Stimulated activated CD8-positive, alpha-beta memory T cell treated with anti-CD3 and anti-CD28 coated beads, Interleukin-4, amount 100 ng/mL, for 4 hours (primary cell): ENCODE measurements at places on chromosomes 3 and 15.

GRCh38 chr3:152196782-152197181 is 71.9 kb upstream of the MBNL1 start:
- DNase-seq, result no peak

DNA sequence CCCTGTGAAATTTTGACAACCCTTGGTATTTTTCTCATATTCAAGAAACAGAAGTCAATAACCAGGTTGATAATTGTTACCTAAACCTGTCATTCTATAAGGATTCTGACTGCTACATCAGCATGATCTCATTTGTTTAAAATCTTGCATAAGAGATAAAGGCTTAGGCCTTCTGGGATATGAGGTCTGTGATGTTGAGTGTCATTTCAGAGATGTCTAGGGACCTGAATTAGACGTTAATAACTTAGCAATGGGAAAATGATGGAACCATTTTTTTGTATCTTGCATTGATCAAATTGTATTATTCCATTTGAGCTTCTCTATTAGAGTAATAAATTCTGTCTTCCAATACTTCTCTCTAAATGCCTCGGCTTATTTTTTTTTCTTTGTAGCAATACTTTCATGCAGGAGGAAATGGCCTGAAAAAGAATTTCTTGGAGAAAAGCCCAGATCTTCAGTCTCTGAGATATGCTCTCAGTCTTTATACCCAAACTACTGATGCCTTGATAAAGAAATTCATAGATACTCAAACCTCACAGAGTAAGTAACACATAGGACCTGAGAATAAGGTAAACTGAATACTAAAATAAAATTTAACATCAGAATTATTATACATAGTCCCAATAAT is 589.3 kb downstream of the UNC13C start:
- DNase-seq, result no peak

- no peak for DNase-seq
These were observed 84.8 kb downstream of the DCLK3 start for GRCh38 chr3:36679384-36680200.

DNA sequence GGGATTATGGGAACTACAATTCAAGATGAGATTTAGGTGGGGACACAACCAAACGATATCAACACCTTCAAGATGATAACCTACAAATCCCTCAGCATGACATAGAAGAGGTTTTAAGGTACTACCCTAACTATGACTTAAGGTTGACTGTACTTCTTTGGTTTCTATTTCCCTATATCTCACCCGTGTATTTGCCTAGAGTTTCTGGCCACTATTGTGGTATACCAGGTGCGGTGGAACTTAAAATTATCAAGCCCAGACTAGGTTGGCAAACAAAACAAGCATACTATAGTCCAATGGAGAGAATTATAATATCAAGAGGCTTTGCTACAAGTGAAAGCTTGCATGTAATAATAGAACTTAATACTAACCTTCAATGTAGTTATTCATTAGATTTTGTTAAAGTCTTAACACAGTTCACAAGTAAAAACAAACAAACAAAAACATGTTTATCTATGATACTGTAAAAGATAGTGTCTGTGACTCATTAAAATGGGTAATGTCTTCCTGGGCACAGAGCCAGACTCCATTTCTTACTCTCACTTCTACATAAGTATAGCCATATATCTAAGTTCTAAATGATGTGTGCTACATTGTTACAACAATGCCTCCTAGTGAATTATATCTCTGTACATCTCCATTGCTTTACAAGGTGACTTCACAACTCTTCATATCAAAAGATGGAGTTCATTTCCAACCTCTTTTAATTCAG is 479.1 kb downstream of the ZBBX start:
- DNase-seq, result no peak

GRCh38 chr15:99019558-99020540 is 12.3 kb upstream of the PGPEP1L start:
- no peak for DNase-seq

DNA sequence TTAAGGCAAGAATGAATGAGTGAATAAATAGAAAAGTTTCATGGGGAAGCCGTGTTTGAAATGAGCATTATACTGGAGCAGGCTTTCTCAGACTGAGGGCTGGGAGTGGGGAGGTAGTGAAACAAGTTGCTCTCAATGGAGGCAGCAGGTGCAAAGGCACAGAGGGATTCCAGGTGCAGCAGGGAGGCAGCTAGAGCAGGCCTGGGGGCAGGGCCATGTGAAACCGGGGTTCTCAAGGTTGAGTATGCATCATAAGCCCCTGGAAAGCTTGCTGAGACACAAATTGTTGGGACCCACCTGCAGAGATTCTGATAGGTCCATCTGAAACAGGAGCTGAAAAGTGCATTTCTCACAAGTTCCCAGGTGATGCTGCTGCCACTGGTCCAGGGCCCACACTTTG is 45.3 kb downstream of the BFSP2 start:
- no peak for DNase-seq

DNA sequence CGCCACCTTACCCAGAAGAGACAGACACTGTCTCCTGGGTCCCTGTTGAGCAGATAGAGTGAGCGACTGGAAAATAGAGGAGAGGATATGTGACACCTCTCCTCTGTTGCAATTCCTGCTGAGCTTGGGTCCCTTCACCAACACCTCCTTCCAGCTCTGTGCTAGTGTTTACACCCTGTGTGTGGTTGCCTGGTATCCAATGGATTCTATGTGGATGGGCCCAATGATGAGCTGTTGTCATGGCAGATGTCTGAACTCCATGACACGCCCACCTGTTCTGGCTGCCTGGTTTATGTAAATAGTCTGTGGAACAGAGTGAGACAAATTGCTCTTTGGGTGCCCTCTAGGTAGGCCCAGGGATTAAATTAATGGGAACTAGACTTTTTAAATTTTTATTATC is 23.7 kb downstream of the RBM5 start:
- DNase-seq, result no peak

DNA sequence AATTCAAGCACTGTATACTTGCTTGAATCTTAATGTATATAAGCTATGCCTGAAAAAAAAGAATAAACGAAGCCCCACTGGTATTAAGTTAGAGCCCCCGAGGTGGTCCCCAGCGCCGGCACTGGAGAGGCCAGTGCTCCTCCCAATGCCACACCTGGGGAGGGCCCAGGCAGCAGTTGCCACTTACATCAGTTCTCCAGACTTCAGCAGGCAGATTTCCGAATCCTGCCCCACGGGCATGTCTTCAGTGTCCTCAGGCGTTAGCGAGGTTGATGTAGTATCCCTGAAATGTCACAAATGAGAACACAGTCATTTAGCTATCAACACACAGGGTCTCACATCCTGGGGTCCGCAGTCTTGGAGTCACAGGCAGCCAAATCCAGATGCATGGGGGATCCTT is 7.0 kb upstream of the CXCR6 start:
- no peak for DNase-seq

GRCh38 chr3:52056521-52056967 is at the start of gene DUSP7:
Gene DUSP7, minus strand, starts transcription at chr3:52056571. Its CDS starts 205 bp downstream, at chr3:52056366.
- peak; percentile 16 for DNase-seq

DNA sequence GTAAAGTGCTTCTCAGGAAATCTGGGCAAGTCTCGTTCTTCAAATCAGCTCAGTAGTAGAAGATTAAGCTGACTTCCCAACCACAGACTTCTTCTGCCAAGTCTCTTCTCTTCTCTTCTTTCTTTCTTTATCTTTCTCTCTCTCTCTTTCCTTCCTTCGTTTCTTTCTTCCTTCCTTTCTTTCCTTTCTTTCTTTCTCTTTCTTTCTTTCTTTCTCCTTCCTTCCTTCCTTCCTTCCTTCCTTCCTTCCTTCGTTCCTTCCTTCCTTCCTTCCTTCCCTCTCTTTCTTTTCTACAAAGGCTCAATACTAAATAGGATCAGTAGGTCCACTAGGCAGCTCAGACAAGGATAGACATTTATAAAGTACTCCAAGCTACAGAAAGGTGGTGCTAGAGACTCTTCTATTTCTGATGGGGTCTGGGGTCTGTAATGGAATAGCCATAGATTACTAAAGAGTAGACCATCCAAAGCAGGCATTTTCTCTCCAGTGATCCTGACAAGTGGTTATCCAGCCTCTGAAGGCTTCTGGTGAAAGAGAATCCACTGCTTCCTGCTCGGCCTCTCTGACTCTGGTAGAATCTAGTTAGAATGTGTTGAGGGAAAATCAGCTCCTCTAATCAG is 100.8 kb downstream of the TPRG1 start:
- DNase-seq, result no peak

DNA sequence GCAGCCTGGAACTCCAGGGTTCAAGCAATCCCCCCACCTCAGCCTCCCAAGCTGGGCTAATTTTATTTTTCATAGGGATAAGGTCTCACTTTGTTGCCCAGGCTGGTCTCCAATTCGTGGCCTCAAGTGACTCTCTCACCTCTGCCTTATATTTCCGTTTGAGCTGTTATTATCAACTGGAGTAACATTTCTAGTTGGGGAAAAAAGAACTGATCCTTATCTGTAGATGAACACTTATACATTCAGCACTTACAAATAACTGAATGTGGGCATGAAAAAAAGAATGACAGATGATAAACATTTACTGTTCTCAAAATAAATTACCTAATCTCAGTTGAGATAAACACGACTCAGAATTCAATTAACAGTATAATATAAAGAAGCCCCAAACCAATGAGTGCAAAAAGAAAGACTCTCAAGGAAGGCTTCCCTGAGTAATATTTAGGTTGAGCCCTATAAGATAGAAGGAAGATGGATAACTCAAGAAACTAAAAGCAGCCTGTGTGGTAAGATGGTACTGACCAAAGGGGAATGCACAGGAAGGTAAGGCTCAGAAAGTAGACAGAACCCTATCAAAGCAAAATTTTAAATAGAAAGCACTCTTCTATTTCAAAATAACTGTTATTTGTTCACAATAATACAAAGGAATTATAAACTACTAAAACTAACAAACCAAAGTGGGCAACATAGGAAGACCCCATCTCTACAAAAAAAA is 11.8 kb downstream of the UBE3A start:
- no peak for DNase-seq
